ENCODE measurements at places on chromosomes 3 and 15.

GRCh38 chr15:78075490-78076230 lies 1.9 kb downstream of the TBC1D2B start:
- DNase-seq: no peak

- DNase-seq: no peak
Observed at GRCh38 chr3:102614585-102614984, 179.8 kb downstream of the ZPLD1 start.

DNA sequence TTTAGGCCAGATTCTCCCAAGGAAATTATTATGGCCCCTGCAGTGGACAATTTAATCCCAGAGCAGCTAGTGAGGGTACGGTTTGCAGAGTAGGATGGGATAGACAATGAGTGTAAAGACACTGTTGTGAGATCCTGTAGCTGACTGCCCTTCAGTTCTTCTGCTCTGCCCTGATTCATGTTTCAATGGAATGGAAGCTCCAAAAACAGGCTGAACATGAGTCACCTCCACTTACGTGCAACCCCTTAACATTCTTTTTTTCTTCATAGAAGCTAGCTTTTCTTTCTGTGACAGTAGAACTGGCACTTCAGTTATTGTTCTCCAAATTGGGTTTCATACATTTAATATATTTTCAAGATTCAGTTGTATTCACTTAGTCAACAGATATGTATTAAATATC lies 32.1 kb downstream of the CLDN18 start:
- no peak for DNase-seq

DNA sequence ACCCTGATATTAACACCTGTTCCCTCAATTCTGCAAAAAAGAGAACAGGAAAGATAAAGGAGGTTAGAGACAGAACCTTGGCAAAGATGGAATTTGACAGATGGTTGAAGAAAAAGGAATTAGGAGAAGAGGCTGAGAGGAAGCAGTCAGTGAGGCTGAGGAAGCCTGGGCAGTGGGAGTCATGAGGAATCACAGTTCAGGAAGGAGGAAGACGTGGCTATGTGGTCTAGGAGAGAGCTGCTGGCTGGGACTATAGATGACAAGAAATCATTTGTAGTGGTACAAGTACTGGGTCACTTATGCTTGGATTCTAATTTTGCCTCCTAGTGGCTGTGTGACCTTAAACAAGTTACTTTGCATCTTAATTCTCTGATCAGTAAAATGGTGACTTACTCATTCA lies 49.0 kb downstream of the LARS2 start:
- no peak for DNase-seq

Data from NCI-H2081 treated with DMSO at 0.1 percent for 48 hours (cell line).